ENCODE measurements at places on chromosomes 1 and 21. TPM values are rescaled to one million over a fixed set of nuclear protein-coding genes. Genes with fewer than 3 reads are reported as not detected.

IBA57 gene
- total RNA-seq = 12.7 TPM

ZNF695 gene
- not detected for total RNA-seq

CHIA gene
- not detected for total RNA-seq

DEDD gene
- 29.2 TPM for total RNA-seq

KPRP gene
- not detected for total RNA-seq

SLC26A9 gene
- total RNA-seq = 25.4 TPM

RGS8 gene
- not detected for total RNA-seq

NOTCH2 gene
- 21.4 TPM for total RNA-seq

PDPN gene
- total RNA-seq = 24.1 TPM

DNA sequence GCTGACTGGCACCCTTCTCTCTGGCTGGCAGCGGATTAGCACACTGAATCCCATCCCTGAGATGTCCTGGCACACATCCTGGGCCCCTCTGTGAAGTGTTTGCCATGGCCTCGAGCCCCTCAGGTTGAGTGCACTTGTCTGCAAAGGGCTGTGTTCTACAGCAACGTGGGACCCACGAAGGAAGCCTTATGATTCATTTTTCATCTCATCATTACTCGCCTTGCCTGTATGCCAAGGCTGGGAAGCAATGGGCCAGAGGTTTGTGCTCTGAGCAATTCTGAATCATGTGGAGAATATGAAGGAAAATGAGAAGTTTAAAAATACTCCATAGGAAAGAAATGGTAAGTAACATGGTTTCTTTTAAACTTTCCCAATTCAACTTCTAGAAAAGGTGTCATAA lies 124.8 kb upstream of the LMO4 start:
- no peak for DNase-seq

DNA sequence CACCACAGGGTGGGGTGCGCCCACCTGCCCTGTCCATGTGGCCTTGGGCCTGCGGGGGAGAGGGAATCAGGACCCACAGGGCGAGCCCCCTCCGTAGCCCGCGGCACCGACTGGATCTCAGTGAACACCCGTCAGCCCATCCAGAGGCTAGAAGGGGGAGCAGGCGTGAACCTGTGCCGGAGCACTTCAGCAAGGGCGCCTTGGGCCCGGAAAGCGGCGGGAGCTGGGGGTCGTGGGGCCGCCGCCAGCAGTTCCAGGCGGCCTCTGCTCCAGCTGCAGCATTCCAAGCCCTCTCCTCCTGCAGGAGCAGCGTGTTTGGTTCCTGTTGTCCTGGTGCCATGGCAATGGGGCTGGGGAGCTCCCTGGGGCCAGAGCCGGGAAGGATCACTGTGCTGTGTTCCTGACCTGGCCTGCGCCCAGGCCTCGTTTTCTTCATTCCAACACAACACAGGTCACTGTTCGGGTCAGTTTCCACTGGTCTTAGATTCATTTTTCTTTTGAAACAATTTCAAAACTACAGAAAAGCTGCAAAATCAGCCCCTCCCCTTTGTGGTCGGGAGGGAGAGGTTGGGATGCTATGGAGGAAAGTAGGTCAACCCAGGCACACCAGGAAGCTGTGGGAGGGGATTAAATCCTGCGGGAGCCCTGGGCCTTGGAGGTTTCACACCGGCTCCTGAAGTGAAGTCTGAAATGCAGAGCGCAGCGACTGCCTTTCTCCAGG lies 18.8 kb downstream of the SLX9 start:
- DNase-seq = peak; percentile 90

GRCh38 chr21:35223480-35224156 lies 174.5 kb upstream of the RUNX1 start:
- no peak for DNase-seq

- no peak for DNase-seq
Observed at GRCh38 chr1:229689904-229690303, 63.9 kb downstream of the URB2 start.

DNA sequence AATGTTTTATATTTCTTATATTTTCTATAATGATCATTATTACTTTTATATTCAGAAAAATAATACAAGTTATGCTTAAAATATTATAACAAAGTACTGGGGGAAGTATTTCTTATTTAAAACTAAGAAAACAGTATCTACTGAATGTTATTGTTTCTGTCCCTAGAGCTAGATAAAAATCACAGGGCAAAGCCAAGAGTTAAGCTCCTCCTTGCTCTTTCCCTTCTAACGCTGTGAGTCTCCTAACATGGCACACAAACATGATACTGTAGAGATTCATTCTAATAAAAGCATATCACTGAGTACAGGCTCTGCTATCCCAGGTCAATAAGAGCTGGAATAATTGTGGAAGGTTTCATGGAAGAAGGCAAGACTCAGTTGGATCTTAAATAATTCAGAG lies 53.4 kb downstream of the PTPN14 start:
- no peak for DNase-seq

GRCh38 chr1:199176713-199177112 lies 537.9 kb downstream of the PTPRC start:
- no peak for DNase-seq

DNA sequence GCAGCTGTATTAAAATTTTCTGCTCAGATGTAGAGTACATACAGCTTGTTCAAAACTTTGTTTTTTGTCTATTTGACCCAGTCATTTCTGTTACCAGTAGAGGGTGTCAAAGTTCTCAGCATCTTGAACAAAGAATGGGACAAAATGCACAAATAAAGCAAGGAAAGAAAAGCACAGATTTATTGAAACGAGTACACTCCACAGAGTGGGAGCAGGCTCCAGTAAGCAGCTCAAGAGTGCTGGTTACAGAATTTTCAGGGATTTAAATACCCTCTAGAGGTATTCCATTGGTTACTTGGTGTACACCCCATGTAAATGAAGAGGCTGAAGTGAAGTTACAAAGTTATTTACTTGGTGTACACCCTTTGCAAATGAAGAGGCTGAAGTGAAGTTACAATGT lies 8.9 kb upstream of the PRMT6 start:
- no peak for DNase-seq

DNA sequence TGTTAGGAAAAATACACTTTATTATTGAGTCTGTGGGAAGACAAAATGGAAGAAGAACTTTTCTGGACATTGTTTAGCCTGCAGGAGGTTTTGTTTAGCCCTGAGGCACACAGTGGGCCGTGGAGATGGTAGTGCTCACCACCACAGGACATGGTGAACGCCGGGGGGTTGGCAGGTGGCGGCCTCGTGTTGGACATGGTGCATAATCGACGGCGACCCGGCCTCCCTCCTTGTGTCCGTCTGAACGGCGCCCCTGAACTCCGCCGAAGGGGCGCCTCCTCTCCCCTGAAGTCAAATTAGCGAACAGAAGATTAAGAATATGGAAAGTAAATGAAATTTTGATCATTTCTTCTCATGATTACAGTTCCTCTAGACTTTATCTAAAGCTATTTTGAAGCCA lies 126.4 kb downstream of the PCBP3 start:
- DNase-seq = no peak

DNA sequence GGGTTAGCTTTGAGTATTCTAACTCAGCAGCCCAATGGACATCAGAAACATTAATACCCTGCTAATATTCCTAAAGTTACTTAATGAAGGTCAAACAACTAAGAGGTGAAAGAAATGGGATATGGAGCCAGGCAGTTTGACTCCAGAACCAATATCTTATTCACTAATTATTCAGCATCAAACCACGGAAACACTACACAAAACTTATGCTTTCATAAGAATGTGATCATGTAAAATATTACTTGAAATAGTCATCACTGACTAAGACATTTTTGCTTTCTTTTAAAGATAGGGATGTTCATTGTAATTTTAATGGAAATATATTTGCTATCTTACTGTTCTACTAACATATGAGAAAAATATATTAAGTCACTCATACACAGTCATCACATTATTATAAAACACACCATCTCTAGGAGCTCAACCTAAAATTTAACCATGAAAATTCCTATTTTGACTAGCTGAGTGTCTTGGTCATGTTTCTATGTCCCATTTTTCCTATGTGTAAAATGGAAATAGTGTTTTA lies 240.9 kb downstream of the KCTD3 start:
- DNase-seq = no peak

DNA sequence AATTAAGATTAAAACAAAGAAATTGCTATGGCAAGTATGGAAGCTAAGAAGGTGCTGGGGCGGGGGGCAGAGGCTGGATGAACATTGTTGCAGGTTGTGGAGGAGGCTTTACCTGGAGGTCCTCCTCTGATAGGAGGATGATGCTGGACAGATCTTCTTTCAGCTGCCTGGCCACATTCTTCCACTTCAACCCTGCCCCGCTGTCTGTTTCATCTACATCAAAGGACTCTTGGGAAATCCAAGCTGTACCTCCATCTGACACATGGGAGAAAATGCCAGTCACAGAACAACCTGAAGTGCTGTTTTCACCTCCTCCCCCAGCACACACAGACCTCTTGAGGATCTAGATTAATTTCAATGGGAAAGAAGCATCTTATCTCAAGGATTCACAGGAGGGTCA lies 5.3 kb downstream of the DFFA start:
- no peak for DNase-seq

GRCh38 chr1:39573736-39574624 lies 2.6 kb downstream of the PABPC4 start:
- DNase-seq = no peak

DNA sequence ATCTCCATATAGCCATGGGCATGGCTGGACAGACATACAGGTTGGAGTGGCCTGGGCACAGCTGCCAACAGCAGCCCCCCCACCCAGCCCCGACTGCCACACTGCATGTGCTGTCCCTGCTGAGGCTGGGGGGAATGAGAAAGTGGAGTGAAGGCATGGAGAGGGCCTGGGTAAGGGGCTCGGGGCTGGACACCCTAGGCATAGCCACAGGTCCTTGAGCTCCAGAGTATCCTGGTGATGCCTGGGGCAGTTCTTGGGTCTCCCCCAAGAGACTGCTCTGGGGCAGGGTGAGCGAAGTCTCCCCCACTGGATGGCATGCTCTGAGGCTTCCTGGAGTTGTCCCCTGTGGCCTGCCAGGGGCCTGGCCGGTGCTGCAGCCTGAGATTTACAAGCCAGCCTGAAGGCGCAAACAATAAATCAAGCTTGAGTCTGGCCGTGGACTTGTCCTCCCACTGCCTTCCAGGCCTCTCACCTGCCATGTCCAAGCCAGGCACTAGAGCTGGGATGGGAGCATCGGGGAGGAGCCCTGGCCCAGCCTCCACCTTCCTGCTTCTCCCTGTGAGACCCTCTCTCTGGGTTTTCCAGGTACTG lies 53.6 kb downstream of the FOXO6 start:
- DNase-seq = peak; percentile 9

DNA sequence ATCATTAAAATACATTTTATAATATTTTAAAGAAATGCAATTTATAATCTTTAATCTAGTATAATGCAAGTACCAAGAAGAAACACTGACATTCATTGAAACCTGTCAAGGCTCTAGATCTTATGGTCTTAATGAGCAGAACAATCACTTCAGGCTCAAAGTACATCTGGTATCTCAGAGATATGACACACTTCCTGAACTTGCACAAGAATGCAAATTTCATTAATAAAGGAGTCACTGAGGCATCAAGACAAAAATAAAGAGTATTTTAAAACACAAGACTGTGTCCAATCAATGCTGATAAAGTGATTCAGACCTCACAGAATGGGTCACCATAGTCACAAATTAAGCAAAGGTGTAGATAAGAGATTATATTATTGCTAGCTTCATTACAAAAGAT lies 178.1 kb downstream of the AK5 start:
- DNase-seq = no peak

- DNase-seq = no peak
Observed at GRCh38 chr1:78799926-78800325, 150.3 kb downstream of the IFI44 start.

GRCh38 chr21:35420656-35421055 lies 371.6 kb upstream of the RUNX1 start:
- DNase-seq = no peak

GRCh38 chr1:114090738-114091505 lies 62.7 kb downstream of the SYT6 start:
- DNase-seq = no peak

- no peak for DNase-seq
Observed at GRCh38 chr1:32651461-32652073, 559 bp downstream of the RBBP4 start.

- no peak for DNase-seq
Observed at GRCh38 chr1:204507317-204508105, 8.7 kb upstream of the MDM4 start.

- DNase-seq = no peak
Observed at GRCh38 chr21:20276954-20277353, 721.3 kb upstream of the NCAM2 start.

- DNase-seq = no peak
Observed at GRCh38 chr1:246728311-246728710, 4.1 kb downstream of the SCCPDH start.

DNA sequence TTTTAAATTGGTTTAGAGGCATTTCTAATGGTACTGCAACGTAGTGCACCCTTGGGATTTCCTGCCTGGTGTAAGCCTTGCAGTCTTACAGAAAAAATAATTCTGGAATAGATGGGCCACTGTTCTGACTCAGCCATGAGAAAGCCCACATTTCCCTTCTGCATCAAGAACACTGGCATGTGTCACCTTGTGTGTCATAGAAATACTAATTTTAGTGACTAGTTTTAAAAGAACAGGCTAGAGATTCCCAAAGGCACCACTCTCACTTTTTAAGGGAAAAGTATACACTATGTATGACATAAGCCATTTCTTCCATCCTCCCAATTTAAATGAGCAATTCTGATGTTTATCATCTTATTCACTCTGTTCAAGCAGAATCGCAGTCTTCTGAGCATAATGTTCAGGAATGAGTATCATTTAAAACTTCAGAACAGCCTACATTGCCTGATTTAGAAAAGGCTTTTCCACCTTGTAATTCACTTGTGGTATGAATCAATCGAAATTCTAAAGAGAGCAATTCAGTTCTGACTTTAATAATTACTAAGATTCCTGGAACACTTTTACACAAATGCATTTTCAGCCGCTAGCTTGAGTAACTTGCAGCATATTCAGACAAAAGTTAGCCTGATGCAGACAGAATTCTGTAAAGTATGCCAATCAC lies 18.8 kb downstream of the RGS13 start:
- DNase-seq = no peak

- DNase-seq = no peak
Observed at GRCh38 chr1:16083486-16083885, 10.0 kb upstream of the FAM131C start.

DNA sequence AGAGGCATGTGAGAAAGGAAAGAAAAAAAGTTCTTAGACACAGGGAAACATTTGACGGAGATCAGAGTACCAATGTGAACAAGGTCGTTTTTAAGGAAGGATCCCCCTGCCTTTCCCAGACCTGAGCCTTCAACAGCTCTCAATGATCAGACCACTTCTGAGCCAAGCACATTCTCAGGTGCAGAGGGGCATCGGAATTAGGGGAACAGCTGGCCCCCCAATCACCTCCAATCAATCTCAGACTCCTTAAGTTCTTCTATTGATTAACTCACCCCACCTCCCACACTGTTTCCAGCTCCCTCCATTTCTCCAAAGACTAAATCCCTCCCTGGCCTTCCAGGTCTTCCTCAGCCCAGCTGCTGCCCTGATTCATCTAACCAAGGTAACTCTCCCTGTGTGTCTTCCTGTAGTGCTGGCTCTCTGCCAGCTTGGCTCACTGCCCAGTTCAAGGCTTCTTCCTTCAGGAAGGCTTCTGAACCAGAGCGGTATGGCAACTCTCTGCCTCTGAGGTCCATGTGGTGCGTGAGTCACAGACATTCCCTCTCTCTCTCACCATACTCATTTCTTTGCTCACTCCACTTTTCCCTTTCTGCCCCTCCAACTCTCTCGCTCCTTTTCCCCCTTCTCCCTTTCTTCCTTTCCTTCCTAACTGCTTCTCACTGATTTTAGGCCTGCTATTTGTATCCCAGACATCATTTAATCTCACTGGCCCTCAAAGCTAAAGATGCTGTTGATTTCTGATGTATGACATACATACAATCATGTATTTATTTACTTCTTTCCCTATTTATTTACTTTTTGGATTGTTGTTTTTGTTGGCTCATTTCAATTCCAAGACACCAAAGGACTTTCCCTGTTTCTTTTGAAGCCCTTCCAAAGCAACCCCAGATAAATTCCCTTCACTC lies 18.1 kb downstream of the CFAP45 start:
- DNase-seq = peak; percentile 83

All from Right ventricle myocardium inferior (tissue), 1 donor.